ENCODE measurements at places on chromosomes 12 and 14.

GRCh38 chr12:25585021-25585523, 32.0 kb upstream of the LMNTD1 start:
- no peak for DNase-seq

- no peak for DNase-seq
Observed at GRCh38 chr12:13112968-13113367, 9.5 kb upstream of the GSG1 start.

GRCh38 chr14:101482066-101482465, 79.2 kb upstream of the DIO3 start:
- no peak for DNase-seq

- no peak for DNase-seq
Observed at GRCh38 chr12:120586206-120586605, 5.0 kb upstream of the POP5 start.

- no peak for DNase-seq
Observed at GRCh38 chr12:102376181-102376747, 104.1 kb downstream of the IGF1 start.

DNA sequence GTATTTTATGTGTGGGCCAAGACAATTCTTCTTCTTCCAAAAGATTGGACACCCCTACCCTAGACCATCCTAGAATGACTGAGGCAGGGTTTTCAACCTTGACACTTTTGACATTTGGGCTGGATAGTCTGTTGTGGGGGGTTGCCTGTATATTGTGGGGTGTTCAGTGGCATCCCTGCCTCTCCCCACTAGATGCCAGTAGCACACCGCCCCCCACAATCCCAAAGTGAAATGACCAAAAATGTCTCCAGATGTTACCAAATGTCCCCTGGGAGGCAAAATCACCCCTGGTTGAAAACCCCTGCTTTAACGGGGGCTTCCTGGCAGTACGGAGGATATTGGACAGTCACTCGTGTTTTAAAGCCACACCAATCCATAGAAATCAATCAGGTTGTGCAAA, 219.6 kb downstream of the PHETA1 start:
- no peak for DNase-seq
